ENCODE measurements at places on chromosomes 11 and 22.

- no peak for DNase-seq
Observed at GRCh38 chr22:46507451-46508425, 29.7 kb downstream of the CELSR1 start.

DNA sequence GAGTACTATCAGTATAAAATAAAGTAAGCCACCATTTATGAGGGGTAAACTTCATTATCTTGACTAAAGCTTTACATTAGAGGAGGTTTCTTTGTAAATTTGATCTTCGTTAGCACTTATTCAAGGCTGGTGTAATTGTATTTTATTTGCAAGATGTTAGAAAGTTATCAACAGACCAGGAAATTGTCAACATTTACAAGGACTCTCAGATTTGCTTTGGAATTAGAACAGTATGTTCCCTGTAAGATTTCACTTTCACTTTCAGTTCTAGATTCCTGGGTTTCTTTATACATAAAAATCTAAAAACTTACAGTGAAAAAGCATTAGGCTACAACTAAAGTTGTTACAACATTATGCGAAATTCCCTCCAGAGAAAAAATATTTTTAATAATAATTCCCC, 4.6 kb upstream of the BIRC3 start:
- no peak for DNase-seq

- no peak for DNase-seq
Observed at GRCh38 chr11:131146827-131147490, 223.5 kb upstream of the NTM start.

DNA sequence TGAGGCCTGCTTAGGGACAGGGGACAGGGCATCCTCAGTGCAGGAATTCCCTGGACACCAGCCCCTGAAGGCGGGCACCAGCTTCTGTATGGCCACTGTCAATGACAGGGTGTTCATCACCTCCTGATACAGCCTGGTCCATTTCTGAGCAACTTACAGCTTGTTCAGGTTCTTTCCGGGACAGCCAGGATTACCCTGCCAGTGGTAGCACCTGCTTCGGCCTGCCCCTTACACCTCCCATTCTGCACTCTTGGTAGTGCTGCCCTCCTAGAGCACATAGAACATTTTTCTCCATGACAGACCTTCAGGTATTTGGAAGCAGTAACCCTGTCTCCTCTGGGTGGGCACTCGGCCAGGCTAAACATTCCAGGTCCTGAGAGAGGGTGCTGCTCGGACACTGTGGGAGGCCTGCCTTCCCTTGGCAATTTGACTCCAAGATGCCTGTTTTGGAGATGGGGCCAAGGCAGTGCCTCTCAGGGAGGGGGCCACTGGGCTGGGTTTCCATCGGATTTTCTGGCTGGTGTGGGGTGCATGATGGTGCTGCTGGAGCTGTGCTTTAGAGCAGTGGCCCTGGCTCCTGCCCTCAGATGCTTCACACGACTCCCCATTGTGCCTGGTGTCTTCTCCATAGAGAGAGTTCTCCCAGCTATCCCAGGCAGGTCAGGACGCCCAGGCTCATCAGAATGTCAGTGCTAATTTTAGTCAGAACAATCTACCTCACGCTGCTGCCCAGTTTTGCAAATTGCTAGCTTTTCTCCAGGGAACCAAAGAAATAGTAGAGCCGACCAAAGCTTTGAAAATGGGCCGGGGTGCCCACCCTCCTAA, 1.2 kb downstream of the GAL3ST3 start:
- DNase-seq: no peak

GRCh38 chr11:44780940-44781631, 54.3 kb downstream of the TSPAN18 start:
- no peak for DNase-seq

DNA sequence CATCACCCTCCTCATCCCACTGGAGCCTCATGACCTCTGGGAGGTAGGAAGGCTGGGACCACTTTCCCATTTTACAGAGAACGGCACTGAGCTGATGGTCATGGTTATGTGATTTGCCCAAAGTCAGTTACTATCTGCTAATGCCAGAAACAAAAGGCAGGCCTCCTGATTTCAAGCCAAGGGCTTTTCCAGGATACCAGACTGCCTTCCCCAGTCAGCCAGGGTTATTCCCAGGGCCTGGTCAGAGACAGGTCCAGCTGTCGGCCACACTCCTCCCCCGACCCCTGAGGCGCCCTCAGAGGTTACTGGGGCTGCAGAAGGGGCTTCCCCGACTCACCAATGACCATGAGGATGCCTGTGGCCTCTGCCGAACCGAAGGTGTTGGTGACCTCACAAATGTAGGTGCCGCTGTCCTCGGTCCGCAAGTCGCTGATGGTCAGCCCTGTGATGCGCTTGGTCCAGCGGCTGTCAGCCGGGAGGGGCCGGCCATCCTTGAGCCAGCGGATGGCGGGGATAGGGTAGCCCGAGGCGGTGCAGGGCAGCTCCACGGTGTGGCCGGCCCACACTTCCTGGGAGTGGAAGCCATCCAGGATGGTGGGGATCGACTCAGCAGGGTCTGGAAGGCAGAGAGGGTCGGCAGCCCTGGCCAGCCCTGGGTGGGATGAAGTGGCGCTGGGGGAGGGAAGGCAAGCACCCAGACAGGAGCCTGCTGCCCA, 197.0 kb downstream of the CEP164 start:
- DNase-seq: no peak

DNA sequence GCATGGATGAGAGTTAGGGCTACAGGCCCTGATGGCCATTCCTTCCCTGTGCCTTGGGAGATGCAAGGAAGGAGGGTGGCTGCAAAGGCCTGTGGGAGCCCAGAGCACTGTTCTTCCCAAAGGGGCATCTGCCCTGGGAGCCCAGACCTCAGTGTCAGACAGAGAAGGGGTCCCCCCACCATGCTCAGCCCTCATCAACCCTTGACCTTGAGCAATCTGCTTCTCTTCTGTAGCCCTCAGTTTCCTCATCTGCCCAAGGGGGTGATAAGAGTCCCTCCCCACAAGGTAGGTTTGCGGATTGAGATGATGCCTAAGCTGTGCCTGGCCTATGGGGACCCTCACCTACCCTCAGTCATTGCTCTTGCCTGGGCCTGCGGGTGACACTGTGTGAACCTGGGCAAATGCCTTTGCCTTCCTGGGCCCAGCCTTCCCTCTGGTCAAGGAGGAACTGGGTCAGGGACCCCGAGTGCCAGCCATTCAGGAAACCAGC, 47.5 kb downstream of the IGLL5 start:
- no peak for DNase-seq

DNA sequence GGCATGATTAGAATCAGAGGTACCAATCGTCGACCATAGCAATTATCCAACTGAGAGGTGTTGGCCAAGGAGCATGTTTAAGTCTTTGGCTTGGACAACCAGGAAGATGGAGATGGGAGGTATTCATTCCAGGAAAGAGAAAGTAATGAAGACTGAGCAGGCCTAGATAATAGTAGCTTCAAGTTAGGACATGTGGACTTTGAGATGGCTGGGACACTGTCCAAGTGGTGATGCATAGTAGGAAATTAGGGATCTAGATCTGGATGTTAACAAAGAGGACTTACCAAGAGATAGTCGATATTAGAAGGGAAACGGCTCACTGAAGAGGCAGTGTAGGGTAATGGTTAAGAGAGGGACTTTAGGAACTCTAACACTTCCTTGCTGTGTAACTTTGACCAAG, 266.7 kb downstream of the FAM76B start:
- DNase-seq: no peak
